Skeletal muscle tissue (tissue), 5 donors: ENCODE measurements at places on chromosomes 3 and 15. TPM values are rescaled to one million over a fixed set of nuclear protein-coding genes. Genes with fewer than 3 reads are reported as not detected.

Gene CYP8B1
- not detected for total RNA-seq

Gene MYH15
- total RNA-seq = 0.52 TPM

Gene GPR15
- not detected for total RNA-seq

Gene IQCF5
- not detected for total RNA-seq

Gene SLC38A3
- total RNA-seq = 0.52 TPM

Gene GATM
- total RNA-seq = 309 TPM
